Fibroblast of pulmonary artery (primary cell): ENCODE measurements at places on chromosomes 4 and X.

DNA sequence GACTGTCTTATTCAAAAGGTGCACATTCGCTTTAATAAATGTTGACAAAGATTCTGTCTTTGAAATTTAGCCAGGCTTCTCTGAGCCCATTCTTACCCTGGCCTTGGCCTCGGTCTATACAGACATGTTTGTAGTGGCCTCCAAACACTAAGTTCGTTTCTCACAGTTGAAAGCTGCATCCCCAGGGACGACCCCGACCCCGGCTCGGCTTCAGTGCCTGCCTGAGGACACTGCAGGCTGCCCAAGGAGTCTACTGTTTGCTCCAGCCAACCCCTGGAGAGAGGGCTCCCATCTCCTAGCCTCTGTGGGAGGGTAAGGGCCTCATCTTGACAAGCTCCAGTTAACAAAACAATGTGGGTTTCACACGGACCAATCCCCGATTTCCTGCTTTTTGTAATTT lies 390.6 kb upstream of the ZFP42 start:
- no peak for DNase-seq

DNA sequence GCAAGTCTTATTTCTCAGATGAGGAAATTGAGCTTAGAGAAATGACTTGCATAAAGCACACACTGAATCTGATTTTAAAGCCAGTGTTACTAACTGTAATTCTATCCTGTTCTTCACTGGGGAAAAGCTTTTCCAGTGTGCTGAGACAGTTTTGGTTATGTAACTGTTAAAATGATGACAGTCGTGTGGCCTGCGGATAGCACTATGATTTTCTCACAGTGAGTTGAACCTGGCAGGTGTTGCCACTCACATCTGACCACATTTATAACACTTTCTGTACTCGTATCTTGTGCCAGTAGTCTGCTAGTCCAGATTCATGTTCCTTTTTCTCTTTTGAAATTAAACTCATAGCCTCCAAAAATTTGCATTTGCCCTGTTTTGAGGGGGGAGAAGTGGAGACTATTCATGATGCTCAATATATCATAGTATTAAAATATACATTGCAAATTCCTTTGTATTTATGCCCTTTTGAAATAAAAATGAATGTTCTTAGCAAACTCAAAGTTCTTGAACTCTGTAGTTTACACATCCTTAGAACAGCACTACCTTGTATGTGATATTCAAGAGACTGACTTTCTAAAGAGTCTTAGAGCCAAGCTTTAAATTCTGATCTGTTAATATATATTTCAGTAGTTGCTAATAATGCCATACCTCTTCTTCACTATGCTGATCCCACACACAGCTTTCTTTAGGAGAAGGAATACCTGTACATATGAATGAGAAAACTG lies 132.3 kb downstream of the PDLIM5 start:
- DNase-seq: no peak

DNA sequence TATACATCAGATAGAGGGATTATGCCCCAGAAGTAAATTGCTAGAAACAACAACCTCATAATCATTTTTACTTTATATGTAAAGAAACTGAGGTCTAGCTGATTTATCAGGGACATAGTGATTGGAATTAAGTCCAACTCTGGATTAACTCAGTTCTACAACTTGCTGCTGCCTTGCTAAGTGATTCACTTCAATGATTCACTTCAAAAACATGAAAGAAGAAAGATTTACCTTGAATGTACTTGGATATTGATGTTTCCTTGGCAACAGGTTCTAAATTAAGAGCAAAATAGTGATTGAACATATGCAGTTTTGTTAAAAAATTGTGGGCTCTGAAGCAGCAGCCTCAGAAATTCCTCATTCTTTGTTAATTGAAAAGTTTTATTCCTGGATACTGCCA lies 99.8 kb upstream of the H2AZ1 start:
- no peak for DNase-seq

GRCh38 chr4:26503844-26504243 lies 13.6 kb upstream of the CCKAR start:
- no peak for DNase-seq

DNA sequence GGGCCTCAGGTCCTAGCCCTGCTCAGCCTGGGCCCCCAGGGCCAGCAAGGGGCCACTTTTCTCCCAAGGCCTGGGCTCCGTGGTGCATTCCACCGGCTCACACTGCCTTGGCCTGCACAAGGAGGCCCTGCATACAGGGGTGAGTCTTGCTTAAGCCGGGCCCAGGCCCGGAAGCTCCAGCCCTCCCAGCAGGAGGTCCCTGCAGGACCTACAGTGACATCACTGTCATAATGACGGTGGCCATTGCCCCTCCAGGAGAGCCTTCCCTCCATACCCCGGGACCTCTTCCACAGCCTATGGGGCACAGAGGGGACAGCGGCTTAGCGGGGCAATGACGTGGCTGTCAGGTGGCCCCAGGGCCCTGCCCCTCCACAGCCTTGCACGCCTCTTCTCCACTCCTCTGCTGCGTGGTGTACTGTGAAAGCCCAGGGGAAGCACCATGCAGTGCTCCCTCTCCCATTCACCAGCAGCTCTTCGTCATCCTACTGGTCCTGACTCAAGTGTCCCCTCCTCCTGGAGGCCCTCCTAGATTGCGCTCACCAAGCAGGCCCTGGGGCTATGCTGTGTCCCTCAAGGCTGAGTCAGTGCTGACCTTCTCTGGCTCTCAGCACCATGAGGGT lies 32.3 kb upstream of the AFAP1 start:
- no peak for DNase-seq

- DNase-seq: no peak
Measured at GRCh38 chrX:77276742-77277141, 170.4 kb upstream of the FGF16 start.

- DNase-seq: no peak
Measured at GRCh38 chr4:151628001-151628608, 132.7 kb downstream of the GATB start.

DNA sequence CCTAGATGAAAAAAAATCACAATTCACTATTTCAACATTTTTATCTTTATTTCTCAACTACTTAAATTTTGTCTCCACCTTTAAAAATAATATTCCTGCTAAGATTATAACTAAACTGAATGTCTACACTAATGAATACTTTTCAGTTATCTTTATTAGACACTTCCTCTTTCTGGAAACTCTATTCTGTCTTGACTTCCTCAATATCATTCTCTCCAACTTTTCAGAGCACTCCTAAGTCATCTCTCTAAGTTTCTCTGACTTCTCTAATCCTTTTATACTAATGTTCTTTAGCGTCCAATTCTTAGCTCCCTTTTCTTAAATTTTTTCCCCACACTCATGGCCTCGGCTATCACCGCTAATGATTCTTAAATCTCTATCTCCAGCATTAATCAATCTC lies 374.2 kb downstream of the FBXO8 start:
- DNase-seq: no peak

GRCh38 chr4:93776386-93777080 lies 52.0 kb upstream of the ATOH1 start:
- peak; percentile 57 for DNase-seq

GRCh38 chr4:9703391-9703790 lies 78.0 kb upstream of the DRD5 start:
- peak; percentile 26 for DNase-seq

- peak; percentile 24 for DNase-seq
Measured at GRCh38 chr4:183422962-183423631, 21.3 kb upstream of the CDKN2AIP start.

DNA sequence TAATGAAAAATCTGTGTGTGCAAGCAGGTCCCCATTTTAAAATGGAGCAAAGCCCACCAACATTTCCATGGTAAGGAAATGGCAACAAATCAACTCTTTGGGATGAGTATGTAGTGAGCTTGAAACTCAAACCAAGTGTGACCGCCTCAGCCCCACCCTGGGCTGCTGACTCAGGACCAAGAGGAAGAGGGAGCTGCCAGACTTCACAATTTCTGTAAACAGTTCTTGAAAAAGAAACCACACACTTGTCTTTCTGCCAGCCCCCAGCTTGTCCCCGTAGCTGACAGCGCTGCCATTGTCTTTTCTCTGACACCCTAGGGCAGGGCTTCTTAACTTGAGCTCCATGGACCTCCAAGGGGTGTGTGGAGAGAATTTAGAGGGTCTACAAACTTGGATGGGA lies 10.3 kb downstream of the RTL5 start:
- DNase-seq: peak; percentile 62

- no peak for DNase-seq
Measured at GRCh38 chr4:13007802-13008470, 476.2 kb downstream of the RAB28 start.

DNA sequence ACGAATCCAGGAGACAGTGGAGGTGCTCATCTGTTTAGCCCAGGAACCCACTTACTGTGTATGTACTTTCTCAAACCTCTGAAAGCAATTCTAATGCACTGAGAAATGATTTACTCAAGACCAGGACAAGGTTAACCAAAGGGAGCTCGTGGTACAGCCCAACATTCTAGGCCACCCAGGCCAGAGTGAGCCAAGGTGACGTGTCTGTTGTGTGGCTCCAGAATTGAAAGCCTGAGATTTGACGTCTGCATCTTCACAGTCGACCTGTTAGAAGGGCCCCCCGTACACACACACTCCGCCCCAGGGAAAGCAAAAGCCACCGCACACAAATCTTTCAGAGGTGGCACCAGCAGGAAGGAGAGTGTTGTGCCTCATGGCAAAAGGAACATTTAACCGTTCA lies 2.3 kb downstream of the MAP3K15 start:
- no peak for DNase-seq

GRCh38 chr4:105978684-105979296 lies 83.5 kb downstream of the NPNT start:
- peak; percentile 80 for DNase-seq

DNA sequence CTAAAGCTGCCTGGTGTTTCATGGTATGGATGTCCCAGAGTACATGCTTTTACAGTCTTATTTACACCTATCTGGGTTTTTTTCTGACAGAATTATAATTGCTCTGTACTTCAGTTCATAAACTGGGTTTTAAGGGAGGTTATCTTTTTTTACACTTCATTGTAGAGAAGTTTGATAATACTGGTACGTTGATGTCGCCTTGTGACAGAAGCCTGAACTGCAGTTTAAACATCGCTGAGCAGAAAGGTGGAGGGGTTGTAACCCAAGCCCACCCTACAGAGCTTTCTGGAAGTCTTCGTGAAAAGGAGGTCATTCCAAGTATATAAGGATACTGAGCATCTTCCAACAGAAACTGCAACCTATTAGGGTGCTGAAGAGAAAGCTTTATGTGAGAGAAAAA lies 46.4 kb downstream of the BEX1 start:
- no peak for DNase-seq

- DNase-seq: peak; percentile 88
Measured at GRCh38 chr4:76090241-76090691, 15.8 kb downstream of the ART3 start.

DNA sequence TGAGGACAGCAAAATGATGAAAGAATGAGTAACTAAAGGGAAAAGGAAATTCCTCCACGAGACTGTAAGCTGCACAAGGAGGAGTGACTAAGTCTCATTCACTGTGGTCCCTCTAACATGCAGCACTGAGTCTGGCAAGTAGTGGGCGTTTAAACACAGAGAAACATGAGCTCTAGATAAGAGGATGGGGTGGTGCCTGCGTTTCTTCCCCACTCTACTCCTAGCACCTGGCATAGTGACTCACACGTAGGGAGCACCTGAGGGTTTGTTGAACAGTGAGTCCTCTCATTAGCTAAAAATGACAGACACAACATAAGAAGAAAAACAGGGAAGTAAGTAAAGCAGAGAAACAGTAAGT lies 105.8 kb upstream of the CBR4 start:
- DNase-seq: peak; percentile 95

DNA sequence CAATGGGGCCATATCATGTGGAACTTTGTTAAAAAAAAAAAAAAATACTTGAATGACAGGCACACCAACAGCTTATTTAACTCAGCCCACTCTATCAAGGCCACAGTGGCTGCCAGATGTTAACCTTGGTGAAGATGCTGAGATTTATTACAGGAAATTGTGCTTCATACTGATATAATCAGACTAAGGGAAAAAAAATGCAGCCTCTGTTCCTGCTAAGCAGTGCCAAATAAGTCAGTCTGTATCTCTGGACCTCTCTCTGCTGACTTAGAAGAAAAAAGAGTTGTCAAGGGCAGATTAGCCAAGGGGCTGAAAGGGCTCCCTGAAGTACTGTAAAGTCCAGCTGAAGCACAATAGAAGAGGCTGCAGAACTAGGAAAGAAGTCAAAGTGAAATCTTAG lies 677.7 kb upstream of the HTR2C start:
- DNase-seq: peak; percentile 7

DNA sequence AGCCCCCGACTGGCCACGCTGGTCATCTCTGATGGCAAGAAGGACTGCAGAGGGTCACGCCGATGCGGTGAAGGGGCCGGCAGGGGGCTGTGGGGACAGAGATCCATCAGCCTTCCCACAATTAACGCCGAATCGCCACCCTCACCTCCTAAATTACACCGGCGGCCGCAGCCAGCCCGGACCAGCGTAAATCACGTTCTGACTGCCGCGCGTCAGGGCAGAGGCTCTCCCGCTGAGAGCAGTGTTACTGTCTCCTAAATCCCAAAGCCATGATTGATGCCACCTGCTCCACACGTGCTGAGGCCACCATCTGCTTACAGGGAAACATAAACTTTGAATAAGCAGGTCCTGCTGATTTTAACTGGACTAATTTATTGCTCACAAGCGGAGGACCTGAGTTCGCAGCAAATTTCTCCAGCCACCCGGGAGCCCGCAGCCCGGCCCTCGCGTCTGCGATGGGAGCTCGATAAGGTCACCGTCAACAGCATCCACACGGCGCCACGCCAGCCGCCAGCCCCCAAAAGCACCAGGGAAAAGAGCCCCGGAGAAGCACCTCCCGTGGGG lies 127.3 kb upstream of the NKX1-1 start:
- DNase-seq: no peak

DNA sequence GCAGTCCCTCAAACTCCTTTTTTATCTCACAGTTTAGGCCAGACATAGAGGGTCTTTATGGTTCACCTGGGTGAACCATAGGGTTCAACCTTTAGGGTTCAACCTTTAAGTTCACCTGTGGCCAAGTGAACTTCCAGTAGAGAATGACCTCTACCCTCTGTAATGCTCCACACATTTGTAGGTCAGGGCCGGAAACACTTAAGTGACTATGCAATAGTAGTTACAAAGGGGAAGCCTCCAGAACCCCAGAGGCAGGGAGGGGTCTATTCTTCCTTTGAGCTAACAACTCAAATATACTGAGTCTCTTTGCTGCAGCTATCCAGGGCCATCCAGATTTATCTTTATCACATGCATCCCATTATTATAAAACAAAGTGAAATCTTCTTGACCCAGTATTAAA lies 100.0 kb downstream of the LARP1B start:
- no peak for DNase-seq

- no peak for DNase-seq
Measured at GRCh38 chrX:108484251-108484650, 44.6 kb downstream of the COL4A5 start.

DNA sequence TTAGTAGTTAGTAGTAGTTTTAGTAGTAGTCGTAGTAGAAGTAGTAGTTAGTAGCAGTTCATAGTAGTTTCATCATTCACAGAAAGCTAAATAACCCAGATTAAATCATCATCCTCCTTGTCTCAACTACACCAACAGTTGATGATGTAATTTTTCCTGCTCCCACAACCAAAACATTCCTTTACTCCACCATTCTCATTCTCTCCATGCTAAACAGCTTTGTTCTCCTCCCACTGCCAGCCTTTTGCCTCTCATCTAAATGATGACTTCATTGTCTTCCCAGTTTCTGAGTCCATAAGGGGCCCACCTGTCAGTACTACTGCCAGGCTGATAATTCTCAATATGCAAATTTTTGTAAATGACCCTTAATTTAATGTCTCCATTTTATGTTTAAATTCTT lies 68.9 kb downstream of the ARHGAP24 start:
- DNase-seq: peak; percentile 80

GRCh38 chrX:41014776-41015360 lies 70.4 kb upstream of the USP9X start:
- peak; percentile 44 for DNase-seq
